DMS153 (cell line): ENCODE measurements at places on chromosomes 3 and 15.
A peak's percentile ranks its signal among the peaks of the same experiment; 100 is the strongest.

- no peak for DNase-seq
Observed at GRCh38 chr15:98943051-98943508, 64.5 kb downstream of the PGPEP1L start.

- no peak for DNase-seq
Observed at GRCh38 chr15:60006203-60006862, 2.2 kb downstream of the FOXB1 start.

DNA sequence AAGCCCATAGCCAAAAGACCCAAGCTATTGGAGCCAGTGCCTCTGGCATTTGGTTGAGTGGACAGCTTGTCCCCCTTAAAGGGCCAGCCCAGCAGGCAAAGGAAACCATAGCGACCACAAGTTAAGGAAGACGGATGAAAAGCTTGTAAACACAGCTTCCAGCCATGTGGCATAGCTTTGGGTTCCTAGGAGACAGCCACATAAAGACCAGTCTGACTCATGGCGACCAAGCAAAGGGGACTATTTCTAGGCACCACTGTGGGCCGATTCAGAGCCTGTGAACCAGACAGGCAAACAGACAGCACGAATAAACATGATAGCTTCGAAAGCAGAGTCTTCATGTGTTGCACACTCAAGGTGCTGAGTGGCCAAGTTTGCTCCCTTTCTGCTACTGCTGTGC, 30.5 kb upstream of the SRGAP3 start:
- no peak for DNase-seq

GRCh38 chr3:42031808-42032480, 59.2 kb upstream of the TRAK1 start:
- no peak for DNase-seq

DNA sequence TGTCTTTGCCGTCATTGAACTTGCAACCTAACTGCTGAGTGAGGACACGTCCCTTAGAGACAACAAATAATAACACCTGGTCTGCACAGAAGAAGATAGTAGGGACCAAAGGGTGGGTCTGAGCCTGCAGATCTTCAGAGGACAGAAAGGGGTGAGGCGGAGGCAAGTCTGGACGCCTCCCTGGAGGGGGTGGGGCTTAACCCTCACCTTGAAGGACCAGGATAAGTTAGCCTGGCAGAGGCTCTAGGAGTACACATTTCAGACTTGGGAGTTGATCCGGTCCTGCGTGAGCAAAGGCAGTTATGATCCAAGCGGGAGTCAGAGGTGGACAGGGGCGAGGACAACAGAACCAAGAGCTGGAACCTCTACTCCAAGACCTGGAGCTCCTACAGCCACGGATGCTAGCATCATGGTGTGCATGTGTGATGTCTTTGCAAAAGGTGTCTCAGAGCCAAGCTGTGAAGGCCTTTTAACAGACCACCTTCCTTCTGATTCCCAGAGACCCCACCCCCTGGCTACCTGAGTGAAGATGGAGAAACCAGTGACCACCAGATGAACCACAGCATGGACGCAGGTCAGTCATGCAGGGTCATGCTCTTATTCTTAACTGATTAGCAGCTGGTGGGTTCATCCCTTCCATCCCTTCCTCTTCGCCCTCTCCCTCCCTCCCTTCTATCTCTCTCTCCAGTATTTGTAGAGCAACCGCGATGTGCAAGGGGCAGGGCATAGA, 88.0 kb downstream of the AAGAB start:
- no peak for DNase-seq

DNA sequence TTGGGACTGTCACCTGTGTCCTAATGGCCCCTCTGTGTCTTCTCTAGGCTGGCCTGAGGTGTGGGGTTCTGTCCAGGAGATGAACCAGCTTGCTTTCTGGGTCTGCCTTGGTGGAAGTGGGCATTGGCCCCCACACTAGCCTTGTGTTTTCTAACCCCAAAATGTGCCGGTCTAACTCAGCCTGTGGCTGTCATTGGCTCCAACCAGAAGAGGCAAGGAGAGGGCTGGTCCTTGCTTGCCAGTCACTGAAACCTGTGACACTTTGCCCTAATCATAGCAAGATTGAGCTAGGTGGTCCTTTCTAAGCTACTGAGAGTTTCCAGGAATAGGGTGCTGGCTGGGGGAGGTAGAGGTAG, 2.2 kb downstream of the C15orf39 start:
- DNase-seq: no peak

GRCh38 chr15:97401195-97401594, 559.3 kb upstream of the ARRDC4 start:
- DNase-seq: no peak

DNA sequence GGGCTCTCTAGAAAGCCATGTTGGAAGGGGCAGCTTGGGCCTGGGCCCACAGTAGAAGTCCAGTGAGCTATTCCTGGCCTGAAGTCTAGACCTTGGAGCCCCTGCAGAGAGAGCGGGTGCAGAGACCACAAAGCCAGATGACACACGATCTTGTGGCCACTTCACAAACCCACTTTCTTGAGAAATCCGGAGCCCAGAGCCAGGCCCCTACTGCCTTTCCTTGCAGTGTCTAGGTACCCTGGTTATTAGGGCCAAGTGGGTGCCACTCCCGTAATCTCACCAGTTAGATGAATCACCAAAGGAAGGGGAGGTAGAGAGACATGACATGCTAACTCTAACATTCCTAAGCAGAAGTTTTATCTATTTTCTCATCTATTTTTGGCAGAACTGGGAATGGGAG, 72.5 kb upstream of the ADAMTSL3 start:
- no peak for DNase-seq

GRCh38 chr3:122916084-122916483, 111.5 kb downstream of the SEMA5B start:
- no peak for DNase-seq

GRCh38 chr3:67561266-67561665, 93.1 kb downstream of the SUCLG2 start:
- no peak for DNase-seq

DNA sequence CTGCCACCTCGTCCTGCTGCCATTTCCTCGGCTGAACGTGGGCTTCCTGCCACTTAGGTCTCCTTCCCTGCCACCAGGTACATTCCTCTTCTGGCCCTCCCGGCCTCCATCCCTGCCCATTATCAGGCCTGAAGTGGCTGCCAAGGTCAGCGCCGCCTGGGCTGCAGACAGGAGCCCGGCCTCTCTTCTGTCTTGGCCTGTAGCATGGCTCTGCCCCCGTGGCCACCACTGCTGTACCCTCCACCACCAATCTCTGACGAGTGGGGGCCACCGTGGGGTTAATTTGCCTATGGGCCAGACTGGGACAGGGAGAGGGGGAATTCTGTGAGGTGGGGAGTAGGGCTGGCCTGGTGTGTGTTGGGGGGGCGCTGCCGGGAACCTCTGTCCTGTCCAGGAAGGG, 2.0 kb upstream of the BAHD1 start:
- no peak for DNase-seq

DNA sequence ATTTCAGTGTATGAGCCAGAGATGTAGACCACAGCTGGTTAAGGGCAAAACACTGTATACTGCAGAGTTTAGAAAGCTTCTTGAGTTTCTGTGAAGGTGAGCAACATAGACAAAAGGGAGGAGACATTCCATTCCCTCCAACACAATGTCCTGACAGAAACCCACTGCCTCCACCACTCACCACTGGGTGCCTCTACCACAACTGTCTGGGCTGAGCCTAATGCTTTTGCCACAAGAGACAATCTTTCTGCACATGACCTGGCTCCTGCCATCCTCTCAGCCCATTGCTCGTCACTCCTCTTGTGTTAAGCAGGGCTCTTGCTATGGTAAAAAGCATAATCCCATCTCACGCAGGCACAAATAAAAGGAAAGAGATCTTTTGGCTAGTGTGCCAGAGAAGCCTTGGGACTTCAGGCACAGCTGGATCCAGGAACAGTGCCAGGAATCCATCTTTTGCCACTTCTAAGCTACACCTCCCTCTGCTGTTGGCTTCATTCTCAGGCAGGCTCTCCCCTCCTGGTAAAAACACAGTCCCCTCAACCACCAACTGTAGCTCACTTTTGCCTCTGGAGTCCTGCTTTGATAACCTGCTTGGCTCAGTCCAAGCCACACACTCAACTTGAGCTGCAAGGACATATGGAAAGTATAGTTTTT, 140.6 kb upstream of the PRR20G start:
- peak; percentile 36 for DNase-seq

DNA sequence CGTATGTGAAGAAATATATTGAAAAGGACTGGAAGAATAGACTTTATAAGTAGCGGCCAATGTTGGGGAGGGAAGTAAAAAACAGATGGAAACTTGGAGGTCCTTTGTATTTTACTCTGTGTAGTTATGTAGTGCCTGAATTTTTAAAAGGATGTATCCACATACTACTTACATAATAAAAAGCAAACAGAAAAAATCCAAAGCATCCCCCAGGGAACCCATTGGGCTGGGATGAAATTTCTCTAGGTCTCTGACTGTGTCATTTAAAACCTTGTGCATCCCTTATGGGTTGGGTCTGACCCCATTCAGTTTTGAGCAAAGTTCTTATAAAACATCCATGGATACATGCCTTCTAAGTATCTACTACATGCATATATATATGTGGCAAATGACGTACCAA, 141.1 kb downstream of the NR1D2 start:
- DNase-seq: no peak

GRCh38 chr3:119349354-119350041, 55.3 kb downstream of the ARHGAP31 start:
- DNase-seq: no peak

- DNase-seq: no peak
Observed at GRCh38 chr3:187167777-187168176, 28.5 kb upstream of the RPL39L start.

- no peak for DNase-seq
Observed at GRCh38 chr3:47897954-47898353, 95.0 kb downstream of the DHX30 start.

GRCh38 chr3:182793663-182794454, 555 bp downstream of the ATP11B start:
- DNase-seq: no peak

DNA sequence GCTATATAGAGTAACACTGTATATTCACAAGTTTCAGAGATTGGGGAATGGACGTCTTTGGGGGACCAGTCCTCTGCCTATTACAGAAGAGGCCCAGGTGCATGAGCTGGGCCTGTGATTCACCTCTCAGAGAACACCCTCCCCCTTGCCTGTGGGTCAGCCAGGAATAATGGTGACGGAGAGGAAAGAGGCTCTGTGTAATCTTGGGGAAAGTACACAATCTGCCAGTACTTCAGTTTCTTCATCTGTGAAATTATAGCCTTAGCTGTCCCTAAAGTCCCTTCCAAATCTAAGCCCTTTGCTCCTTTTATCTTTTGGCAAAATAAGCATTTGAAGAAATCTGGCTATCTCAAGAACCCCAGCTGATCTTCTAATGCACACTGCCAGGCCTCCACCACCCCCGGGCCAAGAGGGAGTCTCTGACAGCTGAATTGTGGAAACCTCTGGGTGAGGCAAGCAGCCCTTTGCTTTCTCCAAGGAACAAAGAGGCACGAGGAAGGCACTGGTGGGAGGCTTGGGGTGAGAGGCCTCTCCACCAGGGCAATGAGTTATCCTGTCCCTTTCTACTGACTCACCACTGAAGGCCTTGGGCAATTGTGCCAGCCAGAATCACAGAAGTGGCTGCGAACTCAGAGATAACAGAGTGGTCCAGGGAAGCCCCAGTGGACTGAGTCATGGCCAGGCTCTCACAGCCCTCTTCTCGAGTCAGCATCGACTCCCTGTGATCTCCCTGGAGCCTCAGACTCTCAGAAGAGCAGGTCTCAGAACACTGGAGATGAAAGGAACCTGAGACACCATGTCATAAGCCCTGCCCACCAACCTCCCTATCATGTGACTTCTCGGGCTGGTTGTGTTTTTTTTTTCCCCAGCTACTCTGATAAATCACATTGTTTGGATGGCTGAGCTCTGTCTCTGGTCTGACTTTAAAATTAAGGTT, 31.8 kb downstream of the CCNL1 start:
- DNase-seq: no peak

GRCh38 chr3:13596426-13597205, 47.7 kb downstream of the FBLN2 start:
- DNase-seq: no peak

- DNase-seq: no peak
Observed at GRCh38 chr3:108164391-108164790, 57.8 kb downstream of the IFT57 start.

GRCh38 chr3:77707281-77707680, 667.4 kb downstream of the ROBO2 start:
- no peak for DNase-seq

GRCh38 chr3:156711113-156711512, 36.7 kb downstream of the TIPARP start:
- DNase-seq: no peak

- DNase-seq: no peak
Observed at GRCh38 chr3:47850564-47851410, 47.8 kb downstream of the DHX30 start.

DNA sequence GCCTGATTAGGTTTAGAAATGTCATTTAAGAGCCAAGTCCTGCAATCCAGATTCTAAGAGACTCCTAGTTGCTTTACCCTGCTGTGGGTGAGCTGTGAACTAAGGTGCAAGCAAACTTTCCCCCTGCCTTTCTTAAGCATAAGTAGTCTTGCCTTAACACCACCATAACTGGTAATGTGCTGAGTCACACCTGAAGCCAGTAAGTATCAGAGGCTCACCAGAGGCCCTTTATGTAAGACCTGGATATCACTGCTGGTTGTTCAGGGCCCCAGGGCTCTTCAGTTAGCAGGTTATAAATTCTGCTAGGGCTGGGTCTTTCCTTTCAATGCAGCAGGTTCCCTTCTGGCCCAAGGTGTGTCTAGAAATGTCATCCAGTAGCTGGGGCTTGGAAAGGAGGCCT, 509.9 kb downstream of the VGLL3 start:
- DNase-seq: no peak

GRCh38 chr3:37995652-37996641, 5.4 kb downstream of the VILL start:
- DNase-seq: no peak

GRCh38 chr15:87269566-87269965, 987.0 kb downstream of the NTRK3 start:
- DNase-seq: no peak

DNA sequence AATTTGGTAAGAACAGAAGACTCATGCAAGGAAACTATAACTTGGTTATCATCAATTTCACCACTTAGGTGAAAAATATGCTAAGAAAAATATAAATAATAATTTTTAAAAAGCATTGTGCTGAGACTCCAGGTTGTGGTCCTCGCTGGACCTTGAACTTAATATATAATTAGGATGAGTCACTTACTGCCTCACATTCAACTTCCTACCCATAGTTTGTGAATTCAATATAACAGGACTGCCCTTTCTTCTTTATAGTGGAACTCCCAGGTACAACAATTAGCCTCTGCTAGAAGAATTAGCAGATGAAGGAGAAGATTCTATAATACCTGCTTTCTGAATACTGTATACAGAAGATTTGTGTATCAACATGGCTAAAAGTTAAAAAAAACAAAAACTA, 149.1 kb upstream of the SPRED1 start:
- DNase-seq: no peak
